ENCODE measurements at places on chromosomes 4 and X.

DNA sequence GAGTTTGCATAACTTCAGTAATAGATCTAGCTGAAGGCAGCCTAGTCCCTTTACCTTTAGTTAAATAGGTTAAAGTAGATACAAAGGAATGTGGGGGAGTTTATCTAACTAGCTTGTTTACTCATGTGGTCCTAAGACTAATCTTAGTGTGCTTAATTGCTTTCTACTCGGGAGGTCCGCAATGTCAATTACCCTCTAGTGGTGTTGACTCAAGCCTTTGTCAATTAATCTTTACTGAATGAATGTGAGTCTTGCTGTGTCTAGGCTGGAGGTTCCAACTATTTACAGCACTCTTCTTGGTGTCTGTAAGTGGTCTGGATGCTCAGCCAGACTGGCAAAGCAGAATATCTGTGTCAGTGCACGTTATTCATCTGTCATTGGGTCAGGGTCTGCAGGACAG, 17.9 kb upstream of the YTHDC1 start:
- DNase-seq = no peak

- no peak for DNase-seq
These were observed 73.9 kb upstream of the C4orf50 start for GRCh38 chr4:6092131-6092530.

DNA sequence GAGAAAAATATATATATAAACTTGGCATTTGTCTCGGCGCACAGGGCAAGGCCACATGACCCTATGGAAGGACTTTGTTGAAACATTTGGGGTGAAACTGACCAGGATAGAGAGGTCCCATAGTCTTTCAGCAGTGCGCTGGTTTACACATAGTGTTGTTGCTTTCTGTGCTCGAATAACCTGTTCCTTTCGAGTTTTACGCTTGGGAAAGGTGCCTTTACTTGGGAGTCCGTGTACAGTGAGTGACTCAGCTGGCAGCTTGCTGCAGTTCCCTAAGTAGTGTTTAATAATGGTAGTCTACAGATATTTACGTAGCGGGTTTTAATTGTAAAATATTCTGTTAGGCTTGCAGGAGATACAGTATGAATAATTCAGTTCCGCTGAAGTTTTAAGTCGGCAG, 578 bp downstream of the APOOL start:
- no peak for DNase-seq

DNA sequence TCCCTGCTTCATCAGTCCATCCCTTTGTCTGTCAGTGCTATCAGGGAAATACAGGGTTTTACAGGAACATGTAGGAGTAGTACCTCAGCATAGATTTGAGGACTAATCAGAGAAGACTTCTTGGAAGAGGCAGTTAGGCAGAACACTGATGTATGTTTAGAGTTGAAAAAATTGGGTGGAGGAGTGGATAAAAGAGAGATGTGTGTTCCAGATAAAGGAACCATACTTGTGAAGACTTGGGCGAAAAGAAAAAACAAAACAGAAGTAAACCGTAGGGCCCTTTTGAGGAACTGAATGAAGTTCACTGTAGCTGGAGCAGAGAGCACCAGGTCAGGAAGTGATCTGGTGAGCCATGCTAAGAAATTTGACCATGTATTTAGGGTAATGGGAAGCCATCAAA, 32.3 kb downstream of the AFF1 start:
- no peak for DNase-seq

DNA sequence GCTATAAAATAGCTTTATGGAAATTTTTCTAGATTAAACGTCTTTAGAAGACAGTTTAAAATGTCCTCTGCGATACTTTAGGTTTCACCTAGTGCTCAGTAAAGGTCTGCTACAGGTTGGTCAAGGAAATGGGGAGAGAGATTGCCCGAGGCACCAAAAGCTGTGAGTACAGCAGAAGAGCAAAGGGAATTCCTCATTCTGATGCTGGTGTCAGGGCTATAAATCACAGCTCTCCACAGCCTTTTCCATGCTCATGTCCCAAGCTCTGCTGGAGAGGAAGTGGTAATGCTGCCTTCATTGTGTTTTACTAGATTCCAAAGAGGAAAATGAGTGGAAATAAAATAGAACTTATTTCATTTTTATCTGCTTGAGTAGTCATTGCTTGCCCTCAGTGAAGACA, 2060.4 kb downstream of the ARAP2 start:
- no peak for DNase-seq

DNA sequence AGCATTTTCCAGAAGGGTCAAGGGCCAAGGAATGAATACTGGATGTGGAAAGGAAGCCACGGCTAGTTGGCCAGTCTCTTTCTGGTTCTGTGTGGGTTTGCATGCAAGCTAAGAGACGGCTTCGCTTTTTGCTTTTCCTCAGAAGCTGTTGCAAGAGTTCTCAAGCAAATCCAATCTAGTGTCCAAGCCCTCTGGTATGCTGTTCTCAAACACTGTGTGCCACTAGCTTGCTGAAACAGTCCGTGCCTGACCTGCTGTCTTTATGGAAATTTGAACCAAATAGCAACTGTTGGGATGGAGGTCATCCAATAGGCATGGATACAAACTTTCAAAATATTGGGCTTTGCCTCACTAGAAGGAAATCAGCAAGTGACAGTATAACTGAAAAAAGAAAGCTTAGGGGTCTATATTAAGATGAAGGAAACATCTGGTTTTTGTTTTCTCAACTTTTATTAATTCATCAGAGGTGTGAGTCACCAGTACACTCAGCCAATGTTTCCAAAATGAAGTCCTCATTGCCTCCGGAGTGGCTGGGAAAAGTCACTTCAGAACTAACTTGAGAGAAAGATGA, 70.5 kb downstream of the SLC9A6 start:
- DNase-seq = peak; percentile 37

GRCh38 chr4:47830265-47831025, 7.4 kb downstream of the CORIN start:
- DNase-seq = no peak

DNA sequence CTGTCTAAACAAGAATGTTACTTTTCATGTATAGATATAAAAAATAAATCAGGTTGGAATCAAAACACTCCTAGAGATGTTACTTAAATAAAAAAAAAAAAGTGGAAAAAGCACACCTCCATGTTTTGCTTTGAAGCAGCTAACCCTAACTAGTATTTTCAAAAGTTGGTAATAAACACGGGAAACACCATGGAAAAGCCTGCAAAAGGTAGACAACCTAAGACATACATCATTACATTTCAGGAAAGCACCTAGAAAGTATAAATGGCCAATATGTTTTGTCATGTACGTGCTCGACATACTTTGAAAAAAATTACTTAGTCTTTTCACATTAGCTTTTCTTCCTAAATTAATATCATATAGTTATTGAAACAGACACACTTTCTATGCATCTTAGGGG, 130.1 kb upstream of the SH3RF1 start:
- DNase-seq = no peak

GRCh38 chr4:153489856-153490558, 23.8 kb downstream of the TMEM131L start:
- no peak for DNase-seq

- no peak for DNase-seq
These were observed 213.4 kb upstream of the ARSJ start for GRCh38 chr4:114192854-114193253.

- DNase-seq = no peak
These were observed 93.9 kb downstream of the PHKA2 start for GRCh38 chrX:18890049-18890381.

All from fibroblast of skin of left biceps (primary cell).